ENCODE measurements at places on chromosomes 16 and 17. TPM values are rescaled to one million over a fixed set of nuclear protein-coding genes. Genes with fewer than 3 reads are reported as not detected.

Gene MAPT
- 0.11 TPM for total RNA-seq

Gene WFDC1
- total RNA-seq: not detected

Gene ASGR1
- 0.63 TPM for total RNA-seq

GRCh38 chr17:76584427-76585032 lies 1.1 kb downstream of the ST6GALNAC2 start:
- DNase-seq: no peak

DNA sequence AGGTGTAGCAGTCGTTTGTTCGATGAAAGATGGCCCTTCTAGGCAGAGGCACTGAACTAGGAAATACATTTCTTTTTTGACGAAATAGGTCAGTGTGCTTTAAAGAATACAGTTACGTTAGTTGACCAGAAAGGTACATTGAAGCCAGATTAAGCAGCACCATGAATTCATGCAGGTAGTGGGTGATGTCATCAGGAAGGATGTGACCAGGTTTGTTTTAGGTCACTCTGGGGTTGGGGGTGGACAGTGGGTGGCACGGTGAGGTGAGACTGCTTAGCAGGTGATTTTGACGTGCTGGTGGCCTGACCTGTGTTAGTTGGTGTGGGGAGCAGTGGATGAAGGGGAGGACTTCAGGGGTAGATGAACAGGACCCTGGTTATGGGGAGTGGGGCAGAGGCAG lies 3.6 kb downstream of the INO80E start:
- DNase-seq: no peak

- DNase-seq: peak; percentile 69
These were observed 13.6 kb downstream of the CDH15 start for GRCh38 chr16:89184933-89185794.

DNA sequence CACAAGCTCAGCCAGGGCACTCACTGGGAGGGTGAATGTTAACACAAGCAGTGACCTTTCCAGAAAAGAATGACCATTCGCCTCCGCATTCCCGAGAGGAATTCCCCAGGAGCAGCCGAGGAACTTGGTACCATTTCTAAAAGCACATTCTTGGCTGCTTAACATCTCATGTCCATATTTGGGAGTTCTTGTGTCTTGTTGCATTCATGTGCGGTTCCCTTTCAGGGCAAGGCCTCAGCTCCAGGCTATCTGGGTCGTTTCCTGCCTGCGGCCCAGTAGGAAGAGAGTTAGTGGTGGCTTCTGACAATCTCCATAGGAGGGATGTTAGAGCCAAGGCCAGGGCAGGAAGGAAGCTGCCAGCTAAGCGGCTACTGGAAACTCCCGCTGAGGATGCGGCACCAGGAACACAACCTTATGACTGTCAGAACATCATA lies 27.8 kb upstream of the MEAK7 start:
- DNase-seq: no peak

- DNase-seq: no peak
These were observed 75.5 kb downstream of the CMIP start for GRCh38 chr16:81520151-81520470.

Gene RNU2-1
- 6,708 TPM for total RNA-seq

Gene GLTPD2
- total RNA-seq: not detected

DNA sequence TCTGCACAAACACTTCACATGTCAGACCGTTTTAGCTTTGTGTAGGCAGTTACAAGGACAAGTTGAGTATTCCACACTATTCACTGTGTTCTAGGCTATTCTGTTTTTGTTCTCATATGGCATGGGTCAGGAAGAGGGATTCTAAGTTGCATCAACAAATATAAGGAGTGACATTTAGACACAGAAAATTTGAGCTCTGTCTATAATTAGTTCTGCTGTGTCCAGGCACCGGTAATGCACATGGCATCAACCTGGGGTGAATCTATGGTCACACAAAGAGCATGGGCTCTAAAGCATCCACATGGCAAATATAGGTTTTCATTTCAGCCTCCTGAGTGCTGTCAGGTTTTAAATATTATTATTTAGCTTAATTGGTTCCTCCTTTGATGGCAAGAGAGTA lies 130.4 kb upstream of the PMFBP1 start:
- DNase-seq: no peak

Gene MEIOC
- 0.16 TPM for total RNA-seq

DNA sequence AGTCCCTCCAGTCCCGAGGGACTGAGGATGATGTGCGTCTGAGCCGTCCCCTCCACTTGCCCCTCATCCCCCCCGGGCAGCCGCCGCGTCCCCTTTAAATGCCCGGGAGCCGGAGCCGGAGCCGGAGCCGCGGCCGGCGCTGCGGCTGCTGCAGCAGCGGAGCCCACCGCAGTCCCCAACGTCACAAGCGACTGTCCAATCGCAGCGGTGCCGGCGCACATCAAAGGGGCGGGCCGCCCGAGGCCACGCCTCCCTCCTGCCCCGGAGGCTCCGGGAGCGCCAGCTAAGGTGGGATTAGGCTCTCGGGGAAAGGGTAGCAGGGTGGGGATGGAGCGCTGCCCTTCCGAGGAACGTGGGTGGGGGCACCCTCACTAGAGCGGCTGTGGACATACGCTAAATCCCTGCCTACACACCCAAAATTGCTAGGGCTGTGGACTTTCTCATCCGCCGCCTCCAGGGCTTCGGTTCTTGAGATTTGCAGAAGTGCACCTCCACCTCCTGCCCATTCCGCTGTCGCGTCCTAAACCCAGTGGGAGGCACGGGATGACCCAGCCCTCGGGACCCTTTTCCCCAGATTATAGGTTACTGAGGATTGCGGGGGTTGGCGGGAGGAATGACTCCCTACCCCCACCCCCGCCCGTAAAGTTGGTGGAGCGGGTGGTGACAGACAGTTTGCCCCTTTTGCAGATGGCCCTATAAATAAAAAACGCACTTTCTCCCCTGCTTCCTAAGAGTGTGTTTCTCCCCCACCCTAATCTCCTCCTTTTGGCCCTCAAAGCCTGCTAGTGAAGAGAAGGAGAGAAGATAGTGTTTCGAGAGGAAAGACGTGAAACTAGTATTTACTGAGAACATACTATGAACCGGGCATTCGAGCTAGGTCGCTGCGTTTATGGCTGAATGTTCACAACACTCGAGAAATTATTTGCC lies at the start of gene PHOSPHO1:
PHOSPHO1 (minus strand) TSS at position 152 of the 927 bp plus-strand sequence. CDS start 4,096 bp downstream, outside the sequence.
- peak; percentile 91 for DNase-seq

DNA sequence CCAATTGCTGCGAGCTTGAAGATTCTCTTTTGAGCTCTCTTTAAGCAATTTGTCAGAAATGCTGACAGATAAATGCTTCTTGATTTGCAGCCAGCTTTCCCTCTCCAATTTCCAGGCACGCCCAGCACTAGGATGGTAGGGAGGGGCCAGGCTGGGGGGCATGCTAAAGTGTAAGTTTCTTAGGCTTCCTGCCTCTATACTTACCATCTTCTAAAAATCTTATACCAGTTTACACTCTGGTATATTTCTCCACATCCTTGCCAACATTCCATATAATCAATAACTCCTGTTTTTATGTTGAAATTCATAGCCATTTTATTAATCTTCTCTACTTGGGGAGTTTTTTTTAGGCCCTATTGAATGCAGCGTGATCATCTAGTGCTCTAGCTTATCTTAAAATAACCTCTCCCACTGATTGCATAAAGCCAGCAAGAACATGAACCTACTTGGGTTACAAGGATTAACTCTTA lies 17.5 kb downstream of the ACSF2 start:
- DNase-seq: no peak

DNA sequence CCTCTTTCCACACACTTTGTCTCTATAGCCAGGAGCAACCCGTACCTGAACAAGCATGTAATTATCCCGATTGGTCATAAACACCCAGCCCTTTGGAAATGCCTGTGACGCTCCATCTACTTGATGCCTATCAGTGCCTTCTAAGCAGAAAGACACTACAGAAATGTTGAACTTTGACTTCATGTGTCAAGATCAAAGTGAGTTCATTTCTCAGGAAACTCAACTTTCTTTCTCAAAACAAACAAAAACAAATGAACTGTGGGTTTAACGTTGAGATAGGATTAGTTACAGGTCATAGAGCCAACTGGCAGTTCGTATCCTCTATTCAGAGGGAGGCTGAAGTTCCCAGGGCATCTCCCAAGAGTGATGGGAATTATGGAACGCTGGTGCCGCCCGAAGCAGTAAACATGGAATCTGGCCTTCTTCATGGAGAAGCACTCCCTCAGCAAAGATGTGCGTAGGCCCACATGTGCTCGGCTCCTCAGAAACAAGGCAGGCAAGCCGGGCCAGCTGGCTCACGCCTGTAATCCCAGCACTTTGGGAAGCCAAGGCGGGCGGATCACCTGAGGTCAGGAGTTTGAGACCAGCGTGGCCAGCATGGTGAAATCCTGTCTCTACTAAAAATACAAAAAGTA lies 9.5 kb downstream of the SLC6A4 start:
- no peak for DNase-seq

DNA sequence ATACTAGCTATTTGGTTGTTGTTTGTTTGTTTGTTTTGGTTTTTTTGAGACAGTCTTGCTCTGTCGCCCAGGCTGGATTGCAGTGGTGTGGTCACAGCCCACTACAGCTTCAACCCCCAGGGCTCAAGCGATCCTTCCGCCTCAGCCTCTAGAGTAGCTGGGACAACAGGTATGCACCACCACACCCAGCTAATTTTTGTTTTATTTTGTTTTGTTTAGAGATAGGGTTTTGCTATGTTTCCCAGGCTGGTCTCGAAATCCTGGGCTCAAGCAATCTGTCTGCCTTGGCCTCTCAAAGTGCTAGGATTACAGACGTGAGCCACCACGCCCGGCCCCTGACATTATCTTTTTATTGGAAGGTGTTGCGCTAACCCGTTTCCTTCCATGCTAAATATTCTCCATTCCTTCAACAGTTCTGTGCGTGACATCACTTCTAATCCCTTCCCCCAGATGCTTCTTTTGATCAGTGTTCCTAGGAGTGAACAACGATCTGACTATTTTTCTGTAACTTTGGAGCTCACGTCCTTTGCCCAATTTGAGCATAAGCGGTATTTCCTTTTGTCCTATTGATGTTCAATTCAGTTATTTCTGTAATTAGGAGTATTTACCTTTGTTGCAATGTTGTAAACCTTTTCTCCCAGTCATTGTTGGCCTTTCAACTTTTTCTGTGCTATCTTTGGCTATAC lies 30.2 kb upstream of the EMP2 start:
- no peak for DNase-seq

Gene TP53TG3B
- not detected for total RNA-seq

Gene CHMP1A
- total RNA-seq: 98.9 TPM

DNA sequence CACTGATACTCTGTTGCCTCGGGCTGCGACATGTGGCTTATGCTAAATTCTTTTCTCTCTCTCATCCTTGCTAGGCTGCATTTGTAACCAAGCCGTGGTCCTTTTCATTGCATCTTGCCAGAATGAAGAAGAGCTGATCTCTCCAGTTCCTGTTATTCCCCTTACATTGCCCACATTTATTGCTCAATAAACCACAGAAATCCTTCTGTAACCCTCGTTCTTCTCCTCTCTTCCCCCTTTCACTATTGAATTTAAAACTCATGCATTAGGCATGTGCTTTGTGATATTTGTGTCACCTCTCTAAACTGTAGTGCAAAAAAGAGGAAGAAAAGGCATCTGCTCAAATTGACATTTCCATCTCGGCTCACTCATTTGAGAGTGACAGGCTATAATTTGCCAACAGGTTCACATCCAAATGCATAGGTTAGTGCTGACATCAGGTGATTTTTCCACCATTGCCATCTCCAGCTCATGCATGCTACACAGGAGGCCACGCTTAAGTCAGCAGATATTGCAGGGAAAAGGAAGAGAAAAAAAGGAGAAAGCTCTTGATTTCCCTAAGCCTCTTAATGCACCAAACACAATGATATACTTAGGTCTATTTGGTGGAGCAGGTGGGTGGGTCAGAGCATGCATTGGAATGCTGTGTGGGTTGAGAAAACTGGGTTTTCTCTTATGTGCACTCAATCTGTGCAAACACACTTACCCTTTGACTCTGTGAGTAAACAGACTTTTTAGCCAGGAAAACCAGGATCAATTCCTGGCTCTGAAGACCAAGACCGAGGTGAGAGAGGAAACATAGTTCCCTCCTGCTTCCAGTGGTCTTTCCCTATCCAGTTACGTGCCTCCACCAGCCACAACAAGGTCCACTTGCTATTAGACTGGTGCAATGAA lies 642.7 kb downstream of the HS3ST4 start:
- DNase-seq: no peak

DNA sequence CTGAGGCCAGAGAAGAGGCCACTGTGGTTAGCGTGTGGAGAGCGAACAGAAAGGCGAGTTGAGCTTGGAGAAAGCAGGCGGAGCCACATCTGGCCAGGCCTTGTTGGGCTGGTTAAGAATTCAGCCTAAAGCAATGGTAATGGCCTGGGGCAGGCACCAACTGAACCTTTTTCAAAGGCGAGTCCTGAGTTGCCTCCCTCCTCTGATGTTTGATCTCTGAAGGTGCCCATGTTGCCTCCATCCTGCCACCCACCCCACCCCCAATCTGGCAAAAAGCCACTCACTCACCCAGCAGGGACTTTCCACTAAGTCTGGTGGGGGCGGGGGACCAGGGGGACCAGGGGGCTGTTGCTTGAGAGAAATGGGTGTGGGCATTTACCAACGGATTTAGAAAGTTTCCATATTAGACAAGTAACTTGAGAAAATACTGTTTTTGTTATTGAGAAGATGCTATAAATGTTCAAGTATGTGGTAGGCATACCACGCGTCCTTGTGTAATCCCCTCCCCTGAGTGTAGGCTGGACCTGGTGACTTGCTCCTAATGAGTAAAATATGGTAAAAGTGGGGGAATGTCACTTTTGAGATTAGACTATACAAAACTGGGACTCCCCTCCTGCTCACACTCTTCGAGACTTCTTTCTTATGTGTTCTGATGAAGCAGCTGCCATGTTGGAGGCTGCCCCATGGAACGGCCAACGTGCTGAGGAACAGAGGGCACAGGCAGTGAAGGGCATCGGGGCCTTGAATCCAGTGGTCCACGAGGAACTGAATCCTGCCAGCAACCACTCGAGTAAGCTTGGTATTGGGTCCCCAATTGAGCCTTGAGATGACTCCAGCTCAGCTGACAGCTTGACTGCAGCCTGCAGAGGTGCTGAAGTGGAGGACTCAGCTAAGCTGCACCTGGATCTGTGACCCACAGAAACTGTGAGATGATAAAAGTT lies 29.9 kb upstream of the TNS4 start:
- no peak for DNase-seq

DNA sequence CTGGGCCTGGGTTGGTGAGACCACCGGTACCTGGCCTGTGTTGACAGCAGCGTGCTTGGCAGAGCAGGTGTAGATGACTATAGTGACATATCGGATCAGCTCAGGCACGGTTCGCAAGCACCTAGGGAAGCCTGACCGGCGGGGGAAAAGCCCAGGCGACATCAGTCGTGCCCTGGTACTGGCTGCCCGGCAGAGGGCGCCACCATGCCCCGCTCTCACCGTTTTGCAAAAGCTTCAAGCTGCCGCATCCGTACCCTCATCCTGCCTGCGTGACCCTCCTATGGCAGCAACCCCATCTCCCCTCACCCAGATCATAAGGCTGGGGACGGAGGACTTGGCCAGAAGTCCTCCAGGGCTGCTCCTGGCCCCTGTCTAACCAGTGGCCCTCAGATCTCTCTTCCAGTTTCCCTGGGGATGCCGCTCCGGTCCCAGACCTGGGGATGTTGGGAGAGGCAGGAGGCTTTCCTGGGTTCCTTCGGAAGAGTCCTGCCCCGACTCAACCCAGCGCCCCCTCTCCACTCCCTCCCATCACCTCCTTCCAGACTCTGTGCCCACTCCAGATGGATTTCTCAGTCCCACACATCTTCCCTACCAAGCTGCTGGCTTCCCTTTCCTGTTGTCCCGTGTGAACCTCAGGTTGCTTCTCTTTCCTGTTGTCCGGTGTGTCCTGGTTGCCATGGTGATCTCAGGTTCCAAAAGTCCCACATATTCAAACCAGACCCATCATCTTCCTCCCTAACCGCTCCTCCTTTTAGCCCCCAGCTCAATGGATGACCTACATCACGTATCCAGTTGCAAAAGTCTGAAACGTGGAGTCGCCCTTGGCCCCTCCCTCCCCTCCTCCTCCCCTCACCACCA lies 13.7 kb downstream of the ALOX12B start:
- DNase-seq: peak; percentile 87

Gene GH2
- not detected for total RNA-seq

All from activated CD8-positive, alpha-beta T cell treated with anti-CD3 and anti-CD28 coated beads, Interleukin-2, amount 10 ng/mL, durations not matched to agents 7 days and 5 days (primary cell).